ENCODE measurements at places on chromosomes 5 and 9. TPM values are rescaled to one million over a fixed set of nuclear protein-coding genes. Genes with fewer than 3 reads are reported as not detected.
A peak's percentile ranks its signal among the peaks of the same experiment; 100 is the strongest.

GOLPH3 gene
- 79.6 TPM for total RNA-seq

DNA sequence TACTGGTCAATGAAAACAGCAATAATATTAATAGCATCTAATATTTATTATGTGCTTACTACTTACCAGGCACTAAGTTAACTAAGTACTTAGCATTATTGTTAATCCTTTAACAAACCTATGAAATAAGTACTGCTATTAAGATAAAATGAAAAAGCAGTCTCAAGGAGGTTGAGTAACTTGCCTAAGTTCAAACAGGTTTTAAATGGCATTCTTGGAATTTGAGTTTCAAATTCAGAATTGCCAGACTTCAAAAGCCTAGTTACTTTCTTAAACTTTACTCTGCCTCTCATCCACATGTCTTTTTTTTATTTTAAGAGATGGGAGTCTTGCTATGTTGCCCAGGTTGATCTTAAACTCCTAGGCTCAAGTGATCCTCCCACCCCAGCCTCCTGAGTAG lies 16.0 kb downstream of the LEAP2 start:
- no peak for DNase-seq
- no peak overlapping the region for H3K27ac ChIP-seq
- H3K27me3 ChIP-seq: no peaks in the 10 kb centered on the region
- H3K4me3 ChIP-seq: no peak overlapping the region

DNA sequence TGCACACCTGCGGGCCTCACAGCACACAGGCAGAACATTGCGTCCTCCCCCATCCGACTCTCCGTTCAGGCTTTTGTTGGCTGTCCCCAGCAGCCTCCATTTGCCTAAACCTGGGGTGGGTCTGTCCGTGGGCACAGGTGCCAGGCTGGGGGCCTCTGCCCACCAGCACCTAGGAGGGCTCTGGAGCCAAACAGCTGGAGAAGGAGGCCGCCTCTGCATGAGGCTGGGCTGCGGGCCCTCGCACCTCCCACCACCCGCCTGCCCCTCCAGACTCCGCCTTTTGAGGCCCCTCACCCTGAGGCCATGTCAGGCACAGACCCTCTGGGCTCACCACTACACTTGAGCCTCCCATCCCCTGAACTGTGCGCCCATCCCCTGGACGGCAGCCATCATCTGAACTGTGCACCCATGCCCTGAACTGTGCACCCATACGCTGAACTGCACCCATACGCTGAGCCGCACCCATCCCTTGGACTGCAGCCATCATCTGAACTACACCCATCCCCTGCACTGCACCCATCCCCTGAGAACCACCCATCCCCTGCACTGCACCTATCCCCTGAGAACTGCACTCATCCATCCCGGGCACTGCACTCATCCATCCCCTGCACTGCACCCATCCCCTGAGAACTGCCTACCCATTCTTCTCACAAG lies 98.0 kb upstream of the OTULINL start:
- H3K27ac ChIP-seq: no peak overlapping the region
- no peaks in the 10 kb centered on the region for H3K4me1 ChIP-seq
- H3K27me3 ChIP-seq: no peaks in the 10 kb centered on the region
- peaks cover 65% of the 10 kb centered on the region for H3K36me3 ChIP-seq
- no peak for DNase-seq

DNA sequence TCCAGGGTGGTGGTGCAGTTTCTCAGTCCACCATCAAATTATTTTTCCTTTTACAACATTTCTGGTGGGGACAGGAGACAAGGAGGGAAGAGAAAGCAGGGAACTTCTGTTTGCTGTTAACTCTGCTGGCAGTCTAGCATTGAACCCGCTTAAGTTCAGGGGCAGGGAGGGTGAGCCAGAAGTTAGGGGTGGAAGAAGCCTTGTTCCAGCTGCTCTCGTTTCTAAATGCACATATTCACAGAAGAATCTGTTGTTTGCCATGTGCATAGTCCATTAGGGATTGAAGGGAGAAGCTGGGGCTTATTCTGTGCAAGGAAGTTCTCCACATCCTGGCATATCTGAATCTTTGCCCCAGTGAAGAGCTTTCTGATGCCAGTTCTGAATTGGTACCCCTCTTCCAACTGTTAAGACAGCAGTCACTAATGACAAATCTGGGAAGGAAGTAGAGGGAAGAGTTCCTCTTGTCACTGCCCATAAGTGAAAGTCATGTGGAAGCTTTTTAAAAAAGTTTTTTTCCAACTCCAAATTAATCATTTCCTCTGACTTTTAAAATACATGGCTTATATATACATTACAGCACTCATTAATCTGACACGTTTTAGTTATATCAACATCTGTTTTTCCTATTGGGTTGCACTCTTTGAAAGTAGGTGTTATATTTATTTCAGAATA lies 32.6 kb upstream of the ACOT12 start:
- no peak for DNase-seq
- H3K27me3 ChIP-seq: no peaks in the 10 kb centered on the region
- H3K36me3 ChIP-seq: no peaks in the 10 kb centered on the region
- peak overlapping the region; percentile 59 for H3K27ac ChIP-seq

GRCh38 chr5:136213919-136214493 lies 21.0 kb upstream of the SMIM32 start:
- H3K27ac ChIP-seq: no peak overlapping the region
- H3K27me3 ChIP-seq: peaks cover 14% of the 10 kb centered on the region
- H3K36me3 ChIP-seq: no peaks in the 10 kb centered on the region
- H3K4me1 ChIP-seq: no peaks in the 10 kb centered on the region
- no peak for DNase-seq
